Immature natural killer cell (primary cell): ENCODE measurements at places on chromosomes 7 and 10.

DNA sequence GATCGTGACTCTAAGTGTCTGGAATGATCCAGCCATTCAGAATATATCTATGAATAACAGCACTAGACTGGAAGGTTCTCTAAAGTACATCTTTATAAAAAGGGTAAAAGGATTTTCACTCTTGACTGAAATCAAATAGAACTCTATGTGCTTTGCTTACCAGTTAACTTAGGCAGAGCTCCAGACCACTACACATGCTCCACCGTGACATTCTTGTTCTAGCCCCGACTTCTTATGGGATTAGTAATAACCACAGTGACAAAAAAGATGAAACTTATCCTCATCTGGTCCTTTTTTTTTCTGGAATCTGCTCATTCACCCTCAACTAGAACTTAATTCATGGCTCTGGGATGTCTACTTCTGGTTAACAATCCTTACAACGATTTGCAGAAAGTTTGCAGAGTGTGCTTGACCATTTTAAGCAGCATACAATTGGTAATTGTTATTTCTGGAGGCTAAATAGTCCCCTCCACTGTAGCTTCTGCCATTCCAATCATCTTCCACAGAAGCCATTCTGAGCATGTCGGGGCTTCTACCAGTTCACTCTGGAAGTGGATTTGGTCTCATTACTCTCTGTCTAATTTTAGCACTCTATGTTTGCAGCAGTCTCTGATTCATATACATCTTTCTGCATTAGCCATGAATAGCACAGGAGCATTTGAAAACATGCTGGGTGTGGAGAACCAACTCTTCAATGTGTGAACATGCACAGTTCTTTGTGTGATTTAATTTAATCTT is 163.7 kb upstream of the CDC14C start:
- no peak for DNase-seq

- peak; percentile 57 for DNase-seq
Measured at GRCh38 chr10:33155720-33156638, 178.5 kb downstream of the NRP1 start.

DNA sequence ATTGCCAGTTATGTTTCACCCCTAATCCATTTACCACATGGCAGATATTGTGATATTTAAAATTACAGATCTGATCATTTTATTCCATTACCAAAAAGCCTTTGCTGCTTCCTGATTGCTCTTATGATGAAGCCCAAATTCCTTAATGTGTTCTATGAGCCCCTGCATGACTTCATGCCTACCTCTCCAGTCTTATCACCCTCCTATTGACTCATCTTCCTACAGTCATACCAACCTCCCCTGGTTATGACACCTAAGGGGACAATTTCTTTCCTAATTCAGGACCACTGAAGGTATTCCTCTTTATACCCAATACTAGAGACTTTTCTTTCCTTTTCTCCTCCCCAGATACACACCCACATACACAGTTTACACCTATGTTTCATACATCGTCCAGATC is 36.0 kb downstream of the TES start:
- DNase-seq, result no peak

DNA sequence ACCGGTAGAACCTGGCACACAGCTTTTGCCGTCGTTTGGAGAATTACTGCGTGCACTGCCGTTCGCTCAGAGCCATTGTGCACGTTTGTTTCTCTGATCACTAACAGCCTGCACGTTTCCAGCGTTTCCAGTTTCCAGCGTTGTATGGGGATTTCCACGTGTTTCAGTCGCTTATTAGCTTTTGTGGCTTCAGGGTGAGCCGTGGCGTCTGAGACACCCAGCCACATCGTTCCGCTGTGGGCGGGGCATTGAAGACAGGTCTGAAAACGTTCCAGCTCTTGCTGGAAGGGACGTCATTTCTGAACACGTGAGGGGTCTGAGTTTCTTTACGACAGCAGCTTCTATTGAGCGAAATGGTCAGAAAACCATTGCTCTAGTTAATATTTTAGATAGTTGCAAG is 164.8 kb downstream of the DNAJB6 start:
- DNase-seq, result no peak

GRCh38 chr10:79223091-79224048 is 123.9 kb upstream of the PPIF start:
- no peak for DNase-seq

DNA sequence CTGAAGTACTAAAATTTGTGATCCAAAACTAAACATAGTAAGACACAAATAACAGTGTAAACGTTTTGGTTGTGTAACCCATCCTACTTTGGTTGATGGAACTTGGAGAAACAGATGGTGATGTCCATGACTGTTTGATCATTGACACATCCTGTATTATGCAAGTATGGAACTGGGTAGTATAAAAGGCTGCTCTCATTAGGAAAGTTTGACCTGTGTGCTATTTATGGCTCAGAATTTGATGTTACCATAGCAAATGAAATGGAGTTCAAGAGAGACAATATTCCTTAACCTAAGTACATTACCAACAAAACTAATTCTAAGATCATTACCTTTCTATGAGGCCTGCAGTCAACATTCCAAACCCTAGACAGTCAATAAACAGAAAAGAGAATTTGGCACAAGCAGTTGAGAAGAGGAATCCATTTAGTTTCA is 39.9 kb downstream of the DKK1 start:
- no peak for DNase-seq

GRCh38 chr7:143345428-143345900 is 17.0 kb downstream of the FAM131B start:
- peak; percentile 54 for DNase-seq

DNA sequence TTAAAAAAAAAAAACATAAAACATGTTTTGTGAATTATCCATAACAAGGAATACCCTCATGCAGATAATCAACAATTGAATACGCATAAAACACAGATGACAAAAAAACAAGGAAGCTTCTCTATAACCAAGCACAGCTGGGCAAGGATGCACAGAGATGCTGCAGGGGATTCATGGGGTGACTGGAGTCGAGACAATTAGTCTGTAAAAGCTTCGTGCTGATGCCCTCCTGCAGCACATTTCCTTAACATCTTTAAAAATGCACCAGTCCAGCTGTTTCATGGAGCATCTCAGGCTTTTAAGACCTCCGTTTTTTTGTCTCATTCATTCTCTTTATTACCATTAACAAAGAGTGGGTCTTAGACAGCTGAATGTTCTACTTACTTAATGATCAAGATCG is 794.0 kb upstream of the C7orf33 start:
- DNase-seq, result no peak

- no peak for DNase-seq
Measured at GRCh38 chr7:150516956-150517745, 2.5 kb downstream of the GIMAP7 start.

DNA sequence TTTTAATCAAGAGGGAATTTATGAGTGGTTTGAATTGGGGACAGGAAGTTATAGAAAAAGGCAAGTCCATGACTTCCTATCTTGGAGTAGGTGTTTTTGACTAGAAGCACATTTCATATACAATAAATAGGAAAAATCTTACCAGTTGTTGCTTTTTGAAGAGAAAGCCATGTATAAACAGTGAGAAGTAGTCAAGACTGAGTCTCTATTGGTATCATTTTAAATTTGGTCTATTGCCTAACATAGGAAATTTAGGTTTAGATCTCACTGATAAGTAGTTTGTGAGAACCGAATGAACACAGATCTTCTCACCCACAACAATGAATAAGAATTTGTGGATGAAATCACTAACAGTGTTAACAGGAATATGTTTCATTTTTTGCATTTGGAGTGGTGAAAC is 387.2 kb downstream of the BBS9 start:
- DNase-seq, result peak; percentile 6
